ENCODE measurements at places on chromosomes 12 and 14. TPM values are rescaled to one million over a fixed set of nuclear protein-coding genes. Genes with fewer than 3 reads are reported as not detected.
A peak's percentile ranks its signal among the peaks of the same experiment; 100 is the strongest.

PELI2 gene
- polyA plus RNA-seq = 2.6 TPM

APOF gene
- polyA plus RNA-seq = not detected

HOXC6 gene
- not detected for polyA plus RNA-seq

KSR2 gene
- not detected for polyA plus RNA-seq

DNA sequence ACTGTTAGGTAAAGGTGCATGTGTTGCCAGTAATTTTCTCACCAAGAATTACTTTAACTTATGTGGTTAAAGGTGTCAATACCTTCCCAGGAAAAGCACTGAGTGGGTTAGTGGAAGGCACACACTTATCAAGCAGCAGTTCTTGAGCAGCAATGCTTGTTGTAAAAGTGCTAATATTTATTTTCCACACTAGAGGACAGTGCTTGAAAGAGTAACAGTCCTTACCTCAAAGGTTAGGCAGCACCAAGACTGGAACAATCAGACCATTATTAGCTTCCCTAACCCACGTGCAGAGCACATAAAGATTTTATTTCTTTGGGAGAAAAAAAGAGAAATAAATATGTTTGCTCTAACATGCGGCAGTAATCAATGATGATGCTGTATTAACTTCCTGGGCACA lies 48.8 kb upstream of the KRR1 start:
- DNase-seq = no peak

- DNase-seq = no peak
These were observed 55.4 kb upstream of the RFX4 start for GRCh38 chr12:106527356-106527755.

DNA sequence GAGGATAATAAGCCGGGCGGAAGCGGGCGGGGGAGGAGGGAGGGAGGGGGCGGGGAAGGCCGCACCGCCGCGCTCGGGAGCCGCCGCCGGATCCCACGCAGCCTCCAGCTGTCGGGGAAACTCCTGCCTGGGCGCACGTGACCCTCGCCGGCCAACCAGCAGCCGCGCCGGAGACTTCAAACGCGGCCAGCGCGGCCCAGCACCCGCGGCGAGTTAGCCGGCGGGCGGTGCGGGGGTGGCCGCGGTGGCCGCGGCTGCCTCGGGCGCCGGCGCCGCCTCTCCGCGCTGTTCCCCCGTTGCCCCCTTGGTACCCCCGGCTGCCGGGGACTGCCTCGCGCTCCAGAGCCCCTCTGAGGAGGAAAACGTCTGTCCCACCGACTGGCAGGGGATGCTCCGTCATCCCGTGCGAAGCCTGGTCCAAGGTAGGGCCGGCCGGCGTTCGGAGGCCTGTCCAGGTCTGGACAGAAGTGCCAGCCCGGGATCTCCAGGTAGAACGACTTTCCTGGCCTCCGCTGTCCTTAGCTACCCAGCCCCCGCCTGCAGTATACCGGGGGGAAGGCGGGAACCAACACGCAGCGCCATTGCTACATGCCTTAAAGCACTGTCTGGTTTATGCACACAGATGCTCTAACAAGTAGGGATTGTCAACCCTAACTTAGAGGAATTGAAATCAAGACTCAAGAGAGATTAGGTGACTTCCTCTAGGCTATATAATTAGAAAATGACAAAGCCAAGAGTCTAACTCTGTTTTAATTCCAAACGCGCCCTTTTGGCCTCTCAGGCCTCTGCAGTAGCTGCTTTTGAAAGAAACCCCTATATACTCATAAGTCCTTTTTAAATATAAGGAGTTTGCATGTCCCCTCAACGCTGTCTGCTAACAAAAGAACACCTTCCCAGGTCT lies at the start of gene YAF2:
Gene YAF2, minus strand, starts transcription at position 9 of the 901 bp plus-strand sequence. CDS start 68 bp downstream, outside the sequence.
- peak; percentile 86 for DNase-seq

- no peak for DNase-seq
These were observed 53.3 kb downstream of the BDKRB1 start for GRCh38 chr14:96309133-96309895.
